CD4-positive, CD25-positive, alpha-beta regulatory T cell (primary cell): ENCODE measurements at places on chromosomes 16 and 17.

DNA sequence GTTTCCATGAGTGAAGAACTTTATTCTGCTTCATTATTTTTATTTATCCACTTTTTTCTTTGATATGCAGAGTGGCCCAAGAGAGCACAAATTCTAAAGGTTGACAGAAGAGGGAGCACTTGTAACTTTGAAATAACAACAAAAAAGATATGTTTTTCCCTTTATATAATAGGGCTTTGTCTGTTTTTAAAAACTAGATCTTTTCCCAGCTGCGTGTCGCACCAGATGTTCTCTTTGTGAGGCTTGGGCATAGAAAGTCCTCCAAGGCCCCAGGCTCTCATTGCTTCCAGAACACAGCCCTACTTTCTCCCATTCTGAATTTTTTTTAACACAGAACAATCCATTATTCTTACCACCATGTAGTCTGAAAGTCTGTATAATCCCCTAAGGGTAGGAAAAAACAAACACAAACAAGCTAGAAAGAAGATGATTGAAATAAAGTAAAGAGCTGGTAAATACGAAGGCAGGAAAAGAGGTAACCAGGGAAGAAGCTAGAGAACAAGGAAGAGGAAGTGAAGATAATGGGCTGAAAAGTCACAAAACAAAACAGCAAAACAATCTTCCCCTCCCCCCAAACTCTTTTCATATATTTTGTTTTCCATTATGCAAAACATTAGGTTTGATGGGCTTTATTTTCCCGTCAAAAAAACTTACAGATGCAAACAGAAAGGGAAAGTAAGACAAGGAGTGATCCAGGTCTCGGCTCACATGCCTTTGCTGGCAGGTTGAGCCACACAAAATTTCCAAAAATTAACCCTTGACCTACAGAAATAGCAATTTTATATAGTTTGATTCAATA lies 160.4 kb downstream of the ABCA8 start:
- no peak for DNase-seq
- peak overlapping the region; percentile 19 for H3K4me3 ChIP-seq
- H3K27me3 ChIP-seq: peaks cover 8% of the 10 kb centered on the region
- no peaks in the 10 kb centered on the region for H3K4me1 ChIP-seq

GRCh38 chr16:10923650-10924214 lies 18.5 kb downstream of the DEXI start:
- peaks cover 1% of the 10 kb centered on the region for H3K4me1 ChIP-seq
- no peaks in the 10 kb centered on the region for H3K27me3 ChIP-seq
- no peak overlapping the region for H3K27ac ChIP-seq
- DNase-seq: no peak

DNA sequence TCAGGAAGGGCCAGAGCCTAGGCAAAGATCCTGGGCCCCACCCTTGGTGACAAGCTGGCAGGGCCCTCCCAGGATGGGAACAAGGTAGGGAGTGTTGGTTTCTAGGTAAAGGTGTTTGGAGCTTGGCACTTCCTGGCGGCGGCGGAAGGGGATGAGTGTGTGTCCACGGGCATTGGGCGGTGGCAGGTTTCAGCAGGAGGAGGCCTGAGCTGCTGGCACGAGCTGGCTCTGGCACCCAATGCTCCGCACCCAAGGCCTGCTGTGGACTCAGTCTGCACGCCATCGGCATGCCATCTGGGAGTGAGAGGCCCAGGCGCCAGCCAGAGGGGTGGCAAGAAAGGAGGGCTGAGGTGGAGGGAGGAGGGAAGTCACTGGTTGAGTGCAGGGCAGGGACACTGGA lies 46.9 kb upstream of the TAC4 start:
- peaks cover 14% of the 10 kb centered on the region for H3K27me3 ChIP-seq
- no peak overlapping the region for H3K4me3 ChIP-seq
- DNase-seq: no peak

- no peaks in the 10 kb centered on the region for H3K27me3 ChIP-seq
- no peaks in the 10 kb centered on the region for H3K4me1 ChIP-seq
Measured at GRCh38 chr16:1071561-1072225, 854 bp upstream of the SSTR5 start.

DNA sequence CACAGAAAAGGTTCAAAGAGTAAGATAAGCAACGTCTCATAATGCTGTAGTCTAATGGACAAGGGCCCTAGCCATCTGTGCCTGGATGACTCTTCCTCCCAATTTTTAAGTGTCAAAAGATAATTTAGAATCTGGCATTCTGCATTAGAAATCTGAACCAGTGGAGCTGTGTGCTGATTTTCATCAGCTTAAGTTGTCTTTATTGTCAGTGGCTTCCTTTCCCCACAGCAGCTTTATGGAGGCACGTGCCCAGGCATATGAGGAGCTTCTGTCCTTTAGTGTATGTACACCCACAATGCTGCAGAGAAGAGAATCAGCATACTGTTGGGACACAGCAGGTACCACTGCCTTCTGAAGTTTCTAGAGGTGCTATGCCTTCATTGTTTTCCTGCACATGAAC lies 37.9 kb downstream of the HEATR6 start:
- peaks cover 8% of the 10 kb centered on the region for H3K27me3 ChIP-seq
- DNase-seq: no peak
- H3K4me3 ChIP-seq: no peak overlapping the region
- peaks cover 30% of the 10 kb centered on the region for H3K36me3 ChIP-seq
- H3K4me1 ChIP-seq: peaks cover 3% of the 10 kb centered on the region

DNA sequence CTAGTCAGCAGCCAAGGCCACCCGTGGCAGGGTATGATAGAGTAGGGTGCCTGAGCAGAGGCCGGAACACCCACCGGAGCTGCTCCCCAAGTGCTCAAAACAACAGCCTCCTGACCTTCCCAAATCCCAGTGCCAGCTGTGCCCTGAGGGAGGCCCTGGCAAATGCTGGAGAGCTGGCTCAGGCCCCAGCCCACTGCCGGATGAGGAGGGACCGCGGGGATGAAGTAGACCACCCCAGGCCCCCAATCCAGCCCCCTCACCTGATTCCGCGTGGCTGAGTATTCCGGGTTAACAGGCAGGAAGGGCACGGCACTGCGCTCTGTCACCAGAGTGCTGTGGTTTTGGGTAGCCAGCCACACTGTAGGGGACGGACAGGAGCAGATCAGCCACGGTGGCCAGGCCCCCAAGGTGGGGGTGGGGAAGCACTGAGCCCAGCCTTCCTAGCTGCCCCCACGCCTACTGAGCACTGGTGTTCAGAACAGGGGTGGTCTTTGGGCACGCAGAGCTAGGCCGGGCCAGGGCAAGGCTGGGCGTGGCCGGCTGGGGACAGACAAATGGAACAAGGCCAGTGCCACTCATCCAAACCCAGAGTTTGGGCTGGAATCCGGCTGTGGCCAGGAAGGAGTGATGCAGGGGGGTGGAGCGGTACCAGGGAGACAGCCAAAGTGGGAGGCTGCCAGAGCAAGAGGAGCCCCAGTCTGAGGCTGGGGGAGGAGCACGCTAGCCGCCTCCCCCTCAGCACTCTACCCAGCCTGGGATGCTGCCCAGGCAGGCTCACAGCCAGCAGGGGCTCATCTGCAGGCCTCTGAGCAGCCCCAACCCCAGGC lies 9.1 kb downstream of the TP53I13 start:
- no peak overlapping the region for H3K27ac ChIP-seq
- no peaks in the 10 kb centered on the region for H3K27me3 ChIP-seq
- H3K36me3 ChIP-seq: peaks cover 43% of the 10 kb centered on the region
- peaks cover 4% of the 10 kb centered on the region for H3K4me1 ChIP-seq
- no peak for DNase-seq

DNA sequence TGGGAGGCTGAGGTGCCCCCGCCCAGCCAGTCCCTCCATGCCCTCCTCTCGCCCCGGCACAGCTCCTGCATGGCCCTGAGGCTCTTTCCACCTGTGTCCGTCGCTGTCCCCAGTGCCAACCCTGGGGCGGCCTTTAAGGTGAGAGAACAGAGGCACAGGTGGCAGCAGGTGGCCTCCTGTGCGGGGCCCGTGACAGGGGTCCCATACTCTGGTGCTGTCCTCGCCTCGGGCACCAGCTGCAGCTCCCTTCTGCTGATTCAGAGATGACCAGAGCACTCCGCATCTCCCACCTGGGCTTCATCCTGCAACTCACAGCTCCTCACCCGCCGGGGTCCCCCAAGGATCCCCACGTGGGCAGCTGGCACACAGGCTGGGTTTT lies 8.0 kb downstream of the PRSS27 start:
- H3K4me3 ChIP-seq: no peak overlapping the region
- H3K36me3 ChIP-seq: peaks cover 14% of the 10 kb centered on the region
- no peak for DNase-seq
- H3K27ac ChIP-seq: no peak overlapping the region
- no peaks in the 10 kb centered on the region for H3K27me3 ChIP-seq
- H3K4me1 ChIP-seq: peaks cover 8% of the 10 kb centered on the region

GRCh38 chr17:4246674-4247073 lies 17.1 kb downstream of the ANKFY1 start:
- no peak overlapping the region for H3K4me3 ChIP-seq
- H3K27ac ChIP-seq: no peak overlapping the region
- H3K36me3 ChIP-seq: peaks cover 16% of the 10 kb centered on the region
- H3K27me3 ChIP-seq: no peaks in the 10 kb centered on the region
- H3K4me1 ChIP-seq: no peaks in the 10 kb centered on the region
- no peak for DNase-seq

- peak overlapping the region; percentile 30 for H3K27ac ChIP-seq
- no peak overlapping the region for H3K4me3 ChIP-seq
- no peaks in the 10 kb centered on the region for H3K4me1 ChIP-seq
- H3K27me3 ChIP-seq: no peaks in the 10 kb centered on the region
Measured at GRCh38 chr16:27437946-27438345, 36.0 kb downstream of the IL21R start.

DNA sequence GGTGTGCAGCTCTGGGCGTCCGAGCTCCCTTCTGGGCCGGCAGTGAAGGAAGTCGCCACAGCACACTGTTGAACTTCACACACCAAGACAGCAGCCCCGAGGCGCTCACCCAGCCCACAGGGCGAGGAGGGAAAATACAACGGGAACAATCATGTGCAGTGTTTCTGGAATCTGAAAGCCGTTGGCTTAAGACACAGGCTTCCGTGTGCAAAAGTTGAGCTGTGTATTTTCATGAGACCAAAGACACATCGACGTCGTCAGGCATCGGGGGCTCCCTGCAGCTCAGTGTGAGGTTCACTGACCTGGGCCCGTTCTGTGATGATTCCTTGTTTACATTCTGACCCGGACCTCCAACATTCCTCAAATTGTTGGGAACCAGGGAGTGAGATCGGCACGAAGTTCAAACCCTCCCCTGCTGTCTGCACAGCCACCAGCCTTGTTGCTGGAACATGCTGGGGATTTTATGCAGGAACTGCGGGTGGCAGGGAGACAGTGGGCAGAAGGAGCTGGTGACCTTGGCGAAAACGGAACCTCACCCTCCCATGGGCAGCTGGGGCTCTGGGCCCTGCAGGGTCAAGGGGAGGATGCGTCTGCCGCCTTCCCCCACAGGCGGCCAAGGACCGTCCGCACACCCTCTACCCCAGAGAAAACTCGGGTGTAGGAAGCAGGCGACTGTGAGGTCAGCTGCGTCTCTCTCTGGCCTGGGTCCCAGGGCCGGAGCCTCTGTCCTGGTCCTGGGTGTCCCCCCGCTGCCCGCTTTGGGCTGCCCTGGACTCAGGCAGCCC lies 72.2 kb downstream of the METRNL start:
- H3K4me3 ChIP-seq: no peak overlapping the region
- no peak overlapping the region for H3K27ac ChIP-seq
- no peak for DNase-seq
- no peaks in the 10 kb centered on the region for H3K36me3 ChIP-seq
- no peaks in the 10 kb centered on the region for H3K27me3 ChIP-seq
- H3K4me1 ChIP-seq: no peaks in the 10 kb centered on the region

DNA sequence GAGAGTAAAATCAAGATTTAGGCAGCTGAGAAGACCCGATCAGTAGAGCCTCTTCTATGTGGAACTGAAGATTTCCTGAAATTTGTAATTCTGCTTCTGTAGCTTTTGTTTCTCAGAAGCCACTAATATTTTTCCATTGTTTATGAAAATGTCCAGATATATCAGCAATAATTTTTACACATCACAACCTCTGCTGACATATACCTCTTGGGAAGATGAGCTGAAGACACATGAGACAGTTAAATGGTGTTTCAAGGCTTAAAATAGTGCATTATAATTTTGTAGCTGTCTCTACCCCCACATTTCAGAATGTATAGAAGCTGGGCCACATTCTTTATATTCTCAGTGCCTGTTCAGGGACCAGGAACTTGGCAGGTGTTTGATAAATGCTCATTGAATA lies 320.6 kb downstream of the HS3ST4 start:
- DNase-seq: no peak
- H3K27me3 ChIP-seq: peaks cover 2% of the 10 kb centered on the region
- no peak overlapping the region for H3K4me3 ChIP-seq
- H3K27ac ChIP-seq: no peak overlapping the region

DNA sequence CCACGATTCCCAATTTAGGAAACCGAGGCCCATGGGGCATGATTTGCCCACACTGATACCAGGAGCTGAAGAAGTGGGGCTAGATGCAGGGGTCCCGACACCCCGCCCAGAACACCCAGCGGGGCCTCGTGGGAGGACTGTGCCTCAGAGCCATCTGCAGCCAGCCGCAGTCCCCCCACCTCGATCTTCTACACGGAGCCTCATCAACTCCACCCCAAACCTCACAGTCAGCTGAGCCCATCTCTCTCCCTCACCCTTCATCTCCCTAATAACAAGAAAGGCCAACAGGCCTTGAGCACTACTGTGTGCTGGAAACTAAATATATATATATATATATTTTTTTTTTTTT lies 4.2 kb downstream of the ITGAE start:
- no peaks in the 10 kb centered on the region for H3K36me3 ChIP-seq
- peaks cover 21% of the 10 kb centered on the region for H3K4me1 ChIP-seq
- no peak overlapping the region for H3K4me3 ChIP-seq

GRCh38 chr16:70662991-70663523 lies 16.7 kb downstream of the IL34 start:
- H3K36me3 ChIP-seq: no peaks in the 10 kb centered on the region
- no peak overlapping the region for H3K4me3 ChIP-seq
- H3K27ac ChIP-seq: no peak overlapping the region
- no peaks in the 10 kb centered on the region for H3K27me3 ChIP-seq
- no peaks in the 10 kb centered on the region for H3K4me1 ChIP-seq
- DNase-seq: no peak

- no peaks in the 10 kb centered on the region for H3K36me3 ChIP-seq
- DNase-seq: no peak
- H3K4me1 ChIP-seq: no peaks in the 10 kb centered on the region
- H3K27ac ChIP-seq: no peak overlapping the region
- no peak overlapping the region for H3K4me3 ChIP-seq
Measured at GRCh38 chr17:33950061-33950460, 305.0 kb upstream of the CCL2 start.

DNA sequence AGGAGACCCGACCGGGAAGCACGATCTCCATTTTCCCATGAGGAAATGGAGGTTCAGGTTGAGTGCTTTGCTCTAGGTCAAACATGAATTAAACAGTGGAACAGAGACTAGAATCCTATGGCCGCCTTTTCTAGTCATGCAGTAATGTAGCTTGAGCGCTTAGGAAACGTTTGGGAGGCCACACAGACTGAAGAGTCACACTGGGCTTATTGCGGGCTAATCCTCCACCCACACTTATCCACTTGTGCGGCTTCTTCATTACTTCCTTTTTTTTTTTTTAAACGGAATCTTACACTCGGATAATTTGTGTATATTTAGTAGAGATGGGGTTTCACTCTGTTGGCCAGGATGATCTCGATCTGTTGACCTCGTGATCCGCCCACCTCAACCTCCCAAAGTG lies 26.0 kb downstream of the CACNG3 start:
- no peaks in the 10 kb centered on the region for H3K4me1 ChIP-seq
- H3K27me3 ChIP-seq: no peaks in the 10 kb centered on the region
- no peak overlapping the region for H3K4me3 ChIP-seq
- no peaks in the 10 kb centered on the region for H3K36me3 ChIP-seq
- no peak for DNase-seq
- no peak overlapping the region for H3K27ac ChIP-seq

GRCh38 chr16:65490286-65490685 lies 368.4 kb upstream of the CDH11 start:
- no peaks in the 10 kb centered on the region for H3K36me3 ChIP-seq
- no peaks in the 10 kb centered on the region for H3K4me1 ChIP-seq
